ENCODE measurements at places on chromosomes 5 and 9.

GRCh38 chr5:112109331-112110007, 309.6 kb downstream of the EPB41L4A start:
- no peak for DNase-seq

DNA sequence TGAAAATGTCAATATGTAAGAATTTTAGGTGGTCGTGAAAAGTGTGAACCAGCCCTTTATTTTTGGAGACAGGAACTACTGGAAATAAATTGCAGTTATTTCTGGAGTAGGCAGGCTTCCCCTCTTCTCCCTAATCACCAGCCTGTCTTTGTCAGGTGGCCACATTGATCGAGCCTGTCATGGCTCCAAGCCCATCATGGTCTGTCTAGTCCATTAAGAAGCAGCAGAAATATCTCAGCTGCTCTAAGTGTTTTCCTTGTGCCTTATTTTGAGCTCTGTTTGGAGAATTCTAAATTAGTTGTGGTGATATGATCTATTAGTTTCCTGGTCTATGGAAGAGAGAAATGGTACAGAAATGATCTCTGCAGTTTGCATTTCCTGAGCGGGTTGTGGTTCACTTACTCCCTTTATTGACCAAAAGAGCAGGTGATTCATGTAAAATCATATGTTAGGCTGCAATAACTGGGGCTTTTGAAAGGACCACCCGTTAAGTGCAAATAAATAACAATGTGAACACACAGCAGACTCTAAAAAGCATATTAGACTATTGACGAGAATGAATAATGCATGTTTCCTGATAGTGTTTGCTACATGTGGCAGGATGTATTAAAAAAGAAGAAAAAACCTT, 42.3 kb downstream of the BASP1 start:
- DNase-seq = no peak

GRCh38 chr9:20092561-20092960, 303.7 kb upstream of the SLC24A2 start:
- no peak for DNase-seq

GRCh38 chr9:20040991-20041696, 252.3 kb upstream of the SLC24A2 start:
- no peak for DNase-seq

DNA sequence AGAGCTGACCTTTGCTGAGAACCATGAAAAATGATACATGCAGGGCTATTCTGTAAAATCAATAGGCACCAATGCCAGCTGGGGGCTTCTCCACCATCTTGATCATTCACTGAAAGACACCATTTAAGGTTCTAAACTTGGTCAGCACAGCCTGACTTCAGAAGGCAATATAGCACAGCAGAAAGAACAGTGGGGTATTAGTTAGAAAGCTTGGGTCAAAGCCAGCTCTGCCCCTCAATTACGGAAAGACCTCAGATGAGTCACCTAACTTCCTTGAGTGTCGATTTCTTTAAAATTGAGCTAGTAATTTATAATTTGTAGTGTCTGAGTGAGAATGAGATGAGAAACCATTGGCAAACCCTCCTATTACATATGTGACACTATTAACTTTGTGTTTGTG, 3.4 kb downstream of the TNC start:
- DNase-seq = no peak

DNA sequence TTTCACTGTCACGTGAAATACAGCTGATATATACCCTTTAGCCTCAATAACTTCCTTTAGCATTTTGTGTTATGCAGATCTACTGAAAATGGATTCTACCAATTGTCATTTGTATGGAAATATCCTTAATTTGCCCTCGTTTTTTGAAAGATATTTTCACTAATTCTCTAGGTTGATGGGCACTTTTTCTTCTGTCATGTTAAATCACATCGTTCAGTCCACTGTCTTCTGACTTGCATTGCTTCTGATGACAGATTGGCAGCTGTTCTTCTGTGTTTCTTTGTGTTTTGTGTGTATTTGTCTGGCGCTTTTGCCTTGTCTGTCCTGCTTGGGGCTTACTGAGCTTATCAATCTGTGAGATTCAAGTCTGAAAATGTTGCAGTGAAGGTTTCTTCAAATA, 9.7 kb upstream of the CLPTM1L start:
- DNase-seq = no peak

DNA sequence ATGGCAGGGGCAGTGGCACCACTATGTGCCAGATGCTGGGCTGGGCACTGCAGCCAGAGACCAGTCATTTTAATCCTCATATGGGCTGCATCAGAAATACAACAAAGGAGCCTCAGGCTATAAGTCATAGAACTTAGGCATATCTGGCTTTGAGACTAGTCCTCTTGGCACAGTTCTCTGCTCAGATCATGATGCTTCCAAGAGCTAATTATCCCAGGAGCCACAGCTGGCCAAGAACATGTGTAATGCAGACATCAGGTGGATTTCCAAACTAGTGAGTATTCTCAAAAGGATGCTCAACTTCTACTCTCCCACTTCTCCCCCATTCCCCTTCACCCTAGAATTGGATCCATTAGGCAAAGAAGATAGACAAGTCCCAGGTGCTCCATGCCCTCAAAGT, 562.2 kb upstream of the TRPC7 start:
- no peak for DNase-seq

DNA sequence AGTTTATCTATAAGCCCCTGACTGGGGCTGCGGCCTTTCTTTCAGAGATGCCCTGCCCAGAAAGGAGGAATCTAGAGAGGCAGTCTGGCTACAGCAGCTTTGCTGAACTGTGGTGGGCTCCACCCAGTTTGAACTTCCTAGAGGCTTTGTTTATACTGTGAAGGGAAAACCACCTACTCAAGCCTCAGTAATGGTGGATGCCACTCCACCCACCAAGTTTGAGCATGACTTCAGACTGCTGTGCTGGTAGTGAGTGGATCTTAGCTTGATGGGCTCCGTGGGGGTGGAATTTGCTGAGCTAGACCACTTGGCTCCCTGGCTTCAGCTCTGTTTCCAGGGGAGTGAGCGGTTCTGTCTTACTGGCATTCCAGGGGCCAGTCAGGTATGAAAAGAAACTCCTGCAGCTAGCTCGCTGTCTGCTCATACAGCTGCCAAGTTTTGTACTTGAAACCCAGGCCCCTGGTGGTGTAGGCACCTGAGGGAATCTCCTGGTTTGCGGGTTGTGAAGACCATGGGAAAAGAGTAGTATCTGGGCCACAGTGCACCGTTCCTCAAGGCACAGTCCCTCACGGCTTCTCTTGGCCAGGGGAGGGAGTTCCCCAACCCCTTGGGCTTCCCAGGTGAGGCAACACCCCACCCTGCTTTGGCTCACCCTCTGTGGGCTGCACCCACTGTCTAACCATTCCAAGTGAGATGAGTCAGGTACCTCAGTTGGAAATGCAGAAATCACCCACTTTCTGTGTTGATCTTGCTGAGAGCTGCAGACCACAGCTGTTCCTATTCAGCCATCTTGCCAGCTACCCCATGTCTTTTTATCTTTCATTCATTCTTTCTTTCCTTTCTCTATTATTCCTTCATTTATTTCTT, 211.8 kb upstream of the C9orf72 start:
- no peak for DNase-seq

- DNase-seq = no peak
These were observed 65.1 kb upstream of the KLF4 start for GRCh38 chr9:107554636-107555035.

DNA sequence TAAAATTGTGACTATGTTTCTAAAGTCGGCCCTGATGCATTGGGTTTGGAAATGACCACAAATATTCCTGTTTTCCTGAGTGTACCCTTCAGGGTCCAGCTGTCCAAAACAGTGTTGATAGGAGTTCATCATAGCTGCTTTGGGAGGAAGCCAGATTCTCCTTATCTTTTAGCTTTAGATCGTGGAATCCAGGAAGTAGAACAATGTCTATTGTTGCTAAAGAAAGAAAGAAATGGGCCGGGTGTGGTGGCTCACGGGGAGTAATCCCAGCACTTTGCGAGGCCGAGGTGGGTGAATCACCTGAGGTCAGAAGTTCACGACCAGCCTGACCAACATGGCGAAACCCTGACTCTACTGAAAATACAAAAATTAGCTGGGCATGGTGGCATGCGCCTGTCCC, 9.5 kb downstream of the CAVIN4 start:
- DNase-seq = no peak

DNA sequence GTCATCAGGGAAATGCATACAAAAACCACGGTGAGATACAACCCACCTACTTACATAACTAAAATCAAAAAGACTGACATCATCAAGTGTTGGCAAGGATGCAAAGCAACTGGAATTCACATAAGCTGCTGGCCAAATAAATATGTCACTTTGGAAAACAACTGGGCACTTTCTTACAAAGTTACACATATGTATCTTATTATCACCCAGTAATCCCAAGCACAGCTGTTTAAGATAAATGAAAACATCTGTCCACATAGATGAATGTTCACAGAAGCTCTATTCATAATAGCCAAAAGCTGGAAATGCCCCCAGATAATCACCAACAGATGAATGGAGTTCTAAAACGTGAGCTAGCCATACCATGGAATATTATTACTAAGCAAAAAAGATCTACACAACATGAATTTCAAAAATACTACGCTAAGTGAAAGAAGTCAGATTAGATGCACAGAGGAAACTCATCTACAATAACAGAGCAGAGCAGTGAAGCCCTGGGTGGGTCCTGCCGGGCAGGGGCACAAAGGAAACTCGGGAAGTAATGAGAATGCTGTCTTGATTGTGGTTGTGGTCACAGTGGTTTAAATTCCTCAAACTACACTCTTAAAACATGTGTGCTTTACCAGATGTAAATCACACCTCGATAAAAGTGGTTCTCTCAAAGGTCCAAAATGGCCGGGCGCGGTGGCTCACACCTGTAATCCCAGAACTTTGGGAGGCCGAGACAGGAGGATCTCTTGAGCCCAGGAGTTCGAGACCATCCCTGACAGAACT, 8.5 kb downstream of the CAMSAP1 start:
- DNase-seq = no peak

DNA sequence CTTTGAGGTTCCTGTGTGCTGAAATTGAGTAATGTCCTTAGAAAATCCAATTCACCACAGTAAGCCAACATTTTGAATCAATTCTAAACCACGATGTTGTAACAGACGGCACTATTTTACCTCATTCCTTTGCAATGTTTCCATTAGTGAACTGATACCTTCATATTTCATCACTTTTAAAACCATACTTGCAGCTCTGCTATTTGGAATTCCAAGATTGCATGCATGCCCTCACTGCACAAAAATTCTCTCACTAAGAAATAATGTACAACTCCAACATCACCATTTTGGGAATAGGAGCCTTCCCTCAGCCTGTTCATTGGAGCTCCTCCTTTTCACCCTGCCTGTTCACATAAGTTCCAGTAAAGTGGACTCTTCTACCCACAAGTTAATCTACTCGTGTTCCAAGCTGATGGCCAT, 74.8 kb upstream of the TGFBR1 start:
- DNase-seq = no peak

DNA sequence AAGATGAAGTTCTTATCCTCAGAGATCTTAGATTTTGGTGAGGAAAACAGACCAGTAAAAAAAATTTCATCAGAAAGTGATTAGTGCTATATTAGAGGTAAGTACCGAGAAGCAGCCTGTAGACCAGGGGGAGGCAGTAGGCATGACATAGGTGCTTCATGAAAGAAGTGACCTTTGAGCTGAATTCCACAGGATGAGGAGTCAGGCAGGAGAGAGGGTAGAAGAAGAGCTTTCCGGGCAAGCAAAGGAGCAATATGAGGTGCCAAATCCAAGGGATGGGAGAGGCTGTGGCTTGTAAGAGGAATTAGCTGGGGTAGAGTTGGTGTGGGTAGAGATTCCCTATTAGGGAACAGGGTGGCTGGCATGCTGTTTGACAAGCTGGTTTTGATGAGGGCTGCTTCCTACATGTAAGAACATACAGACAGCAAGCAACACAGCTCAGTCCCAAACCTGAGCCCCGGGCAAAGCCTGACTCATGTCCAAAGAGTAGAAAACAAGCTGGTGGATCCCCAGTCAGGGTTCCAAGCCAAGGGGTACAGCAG, 48.4 kb upstream of the PWWP2A start:
- no peak for DNase-seq

DNA sequence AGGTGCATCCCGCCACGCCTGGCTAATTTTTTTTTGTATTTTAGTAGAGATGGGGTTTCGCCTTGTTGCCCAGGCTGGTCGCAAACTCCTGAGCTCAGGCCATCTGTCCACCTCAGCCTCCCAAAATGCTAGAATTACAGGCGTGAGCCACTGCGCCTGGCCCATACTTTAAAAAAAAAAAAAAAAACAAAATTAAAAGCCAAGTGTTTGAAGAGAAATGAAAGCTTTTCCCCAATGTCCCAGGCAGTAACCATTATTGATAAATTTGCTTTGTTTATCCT, 9.5 kb downstream of the PRRC2B start:
- no peak for DNase-seq

- no peak for DNase-seq
These were observed 310.5 kb upstream of the KIF2A start for GRCh38 chr5:61995486-61995885.

- DNase-seq = no peak
These were observed 162.0 kb upstream of the S1PR3 start for GRCh38 chr9:88829276-88829675.

GRCh38 chr5:30392897-30393296, 800.6 kb upstream of the CDH6 start:
- DNase-seq = no peak

DNA sequence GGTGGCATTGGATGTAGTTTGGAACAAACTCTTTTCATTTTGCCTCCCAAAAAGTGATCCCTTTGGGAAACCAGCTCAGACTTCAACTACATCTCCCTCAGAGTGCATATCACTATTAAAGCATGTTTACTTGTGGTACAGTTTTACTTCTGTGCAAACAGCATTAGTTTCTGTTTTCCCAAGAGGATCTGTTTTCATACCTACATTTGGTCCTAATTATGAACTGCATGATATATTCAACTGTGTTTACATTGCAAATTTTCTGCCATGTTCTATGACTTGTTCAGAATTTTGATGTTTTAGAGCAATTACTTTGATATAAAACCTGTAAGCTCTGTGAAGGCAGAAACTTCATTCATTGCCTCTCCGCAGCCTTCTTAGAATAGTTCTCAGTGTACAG, 681.5 kb upstream of the ACO1 start:
- DNase-seq = no peak

- DNase-seq = no peak
These were observed 57.4 kb downstream of the SERINC5 start for GRCh38 chr5:80198399-80198798.

Data from stimulated activated CD8-positive, alpha-beta memory T cell treated with anti-CD3 and anti-CD28 coated beads, Interleukin-15, amount 100 ng/mL, for 24 hours (primary cell).